NCI-H1694 (cell line): ENCODE measurements at places on chromosomes 2 and 18.

DNA sequence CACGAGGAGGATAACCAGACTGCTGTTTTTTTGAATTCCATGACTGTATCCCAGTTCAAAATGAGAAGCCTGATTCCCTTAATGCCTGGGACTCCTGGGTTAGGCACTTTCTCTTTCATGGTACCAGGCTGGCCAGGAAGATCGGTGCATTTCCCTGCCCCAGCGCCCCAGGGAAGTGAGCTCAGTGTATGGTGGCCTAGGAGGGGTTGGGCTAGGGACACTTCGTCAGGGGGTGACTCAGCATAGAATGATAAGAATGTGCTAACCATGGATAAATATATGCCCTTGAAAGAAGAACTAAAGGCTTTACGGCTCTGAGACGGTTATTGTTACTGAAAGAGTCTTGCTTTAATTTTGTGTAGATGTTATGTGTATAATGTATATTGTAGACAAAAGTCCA is 27.5 kb upstream of the FAM237A start:
- DNase-seq: no peak

- DNase-seq: no peak
Observed at GRCh38 chr2:7994397-7994951, 687.4 kb upstream of the ID2 start.

GRCh38 chr18:60200558-60200957 is 172.0 kb downstream of the MC4R start:
- DNase-seq: no peak

- DNase-seq: no peak
Observed at GRCh38 chr2:2823061-2823753, 492.1 kb upstream of the MYT1L start.

DNA sequence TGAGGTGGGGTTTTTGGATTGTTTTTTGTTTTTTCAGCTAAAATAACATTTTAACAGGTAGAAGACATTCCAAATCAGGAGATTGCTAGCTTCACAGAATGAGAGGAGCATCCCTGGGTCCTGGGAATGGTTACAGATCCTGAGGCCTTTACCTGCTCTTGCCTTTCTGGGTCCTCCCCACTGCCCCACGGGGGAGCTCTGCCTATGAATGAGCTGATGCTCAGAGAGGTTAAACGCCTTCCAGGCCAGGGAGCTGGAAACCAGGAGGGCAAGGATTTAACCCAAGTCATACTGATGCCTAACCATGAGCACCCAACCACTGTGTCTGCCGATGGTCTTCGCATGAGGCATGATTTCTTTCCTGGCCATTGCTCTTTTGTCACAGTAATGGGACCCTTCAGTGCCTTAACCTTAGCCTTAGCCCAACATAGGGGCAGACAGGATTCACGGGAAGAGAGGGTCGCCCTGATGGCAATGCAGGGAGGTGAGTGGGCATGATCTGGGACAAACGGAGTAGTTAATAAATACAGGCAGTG is 16.1 kb downstream of the MOCOS start:
- DNase-seq: no peak

DNA sequence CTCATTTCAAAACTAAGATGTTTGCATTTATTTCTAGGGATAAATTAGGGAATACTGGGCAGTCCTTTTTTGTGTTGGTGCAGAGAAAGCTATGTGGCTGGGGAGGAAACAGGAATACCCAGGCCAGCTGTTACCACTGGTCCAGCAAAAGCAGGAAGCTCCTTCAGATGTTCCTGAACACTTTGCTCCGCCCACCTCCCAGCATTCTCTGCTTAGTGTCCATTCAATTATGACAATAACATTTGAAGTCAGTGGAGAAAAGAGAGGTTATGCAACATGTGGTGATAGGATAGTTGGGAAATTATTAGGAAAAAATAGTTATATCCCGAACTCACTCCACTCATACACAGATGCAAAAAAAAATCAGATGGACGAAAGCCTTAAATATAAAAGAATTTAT is 22.1 kb upstream of the ARPC2 start:
- DNase-seq: no peak

- no peak for DNase-seq
Observed at GRCh38 chr2:25366629-25367028, 24.9 kb upstream of the DNMT3A start.

DNA sequence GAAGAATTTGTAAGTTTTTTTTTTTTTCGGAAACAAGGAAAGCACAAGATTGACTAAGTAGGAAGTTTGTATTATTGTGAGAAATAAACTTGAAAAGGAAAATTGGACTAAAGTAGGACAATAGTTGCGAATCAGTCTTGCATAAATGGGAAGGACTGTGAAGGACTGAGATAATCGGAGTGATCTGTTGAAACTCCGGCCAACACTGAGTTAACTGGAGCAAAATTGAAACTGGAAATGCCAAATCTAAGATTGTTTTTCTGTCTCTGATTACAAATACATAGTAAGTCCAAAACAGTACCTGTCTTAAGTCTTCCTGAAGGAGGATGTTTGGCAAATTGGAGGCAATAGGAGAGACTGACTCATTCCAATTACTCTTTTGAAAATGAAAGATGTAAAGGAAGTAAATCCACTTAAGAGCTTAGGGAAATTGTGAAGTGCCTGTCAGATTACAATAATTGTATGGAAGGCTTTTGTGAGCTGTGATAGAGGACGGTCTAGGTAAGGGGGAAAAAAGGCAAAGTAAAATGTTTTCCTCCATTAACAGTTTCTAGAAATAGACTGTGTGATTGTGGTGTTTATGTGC is 204.9 kb upstream of the CYRIA start:
- DNase-seq: no peak

DNA sequence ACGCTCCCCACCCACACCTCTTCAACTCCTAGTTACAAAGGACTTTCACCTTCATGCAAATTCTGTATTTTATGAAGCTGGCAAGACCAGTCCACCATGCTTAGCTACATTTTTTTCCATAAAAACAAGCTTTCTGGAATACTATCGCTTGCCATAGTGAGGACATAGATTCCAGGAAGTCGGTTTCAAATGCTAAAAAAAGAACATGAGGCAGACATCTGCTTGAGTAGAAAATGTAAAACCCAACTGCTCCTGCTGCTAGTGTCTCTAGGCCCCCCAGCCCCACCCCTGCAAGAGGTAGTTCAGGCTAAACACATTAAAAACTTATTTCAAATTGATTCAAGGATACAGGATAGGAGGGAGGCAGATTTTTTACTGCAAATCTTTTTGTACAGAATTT is 148.9 kb downstream of the SMAD2 start:
- no peak for DNase-seq

GRCh38 chr2:207274530-207275189 is 108.9 kb upstream of the KLF7 start:
- no peak for DNase-seq

GRCh38 chr2:79004680-79005079 is 20.8 kb upstream of the REG3G start:
- no peak for DNase-seq

DNA sequence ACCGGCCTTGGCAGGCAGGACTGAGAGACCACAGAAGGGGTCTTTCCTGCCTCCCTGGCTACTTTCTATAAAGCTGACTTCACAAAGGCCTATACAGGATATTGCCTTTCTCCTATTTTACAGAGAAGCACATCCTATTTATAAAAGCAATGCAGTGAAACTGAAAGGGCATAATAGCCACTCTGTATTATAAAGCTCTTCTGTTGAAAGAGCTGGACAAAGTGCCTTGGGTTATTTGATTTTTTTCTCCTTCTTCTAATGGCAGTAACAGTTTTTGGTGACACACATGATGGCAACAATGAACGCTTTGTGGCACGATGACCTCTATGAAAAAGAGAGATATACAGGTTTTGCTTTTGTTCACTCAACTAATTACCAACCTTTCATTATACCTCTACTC is 281.1 kb downstream of the ZNF516 start:
- DNase-seq: no peak

DNA sequence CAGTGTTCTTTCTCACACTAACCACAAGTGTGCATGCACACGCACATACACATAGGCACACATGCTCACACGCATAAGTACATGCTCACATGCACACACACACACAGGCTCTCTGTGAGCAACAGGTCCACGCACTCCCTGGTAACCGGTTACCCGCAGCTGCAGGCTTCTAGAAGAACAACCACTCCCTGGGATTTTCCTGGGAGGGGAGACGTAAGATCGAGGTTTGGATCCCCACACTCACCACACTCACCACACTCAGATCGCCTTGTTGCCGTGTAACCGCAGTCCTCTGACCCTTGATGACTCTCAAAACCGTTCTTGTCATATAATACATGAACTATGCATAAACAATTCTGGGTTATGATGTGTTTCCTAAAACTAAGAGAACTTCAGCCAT is 42.2 kb downstream of the TTC32 start:
- no peak for DNase-seq

- no peak for DNase-seq
Observed at GRCh38 chr2:74488643-74489481, 6.0 kb downstream of the TTC31 start.

DNA sequence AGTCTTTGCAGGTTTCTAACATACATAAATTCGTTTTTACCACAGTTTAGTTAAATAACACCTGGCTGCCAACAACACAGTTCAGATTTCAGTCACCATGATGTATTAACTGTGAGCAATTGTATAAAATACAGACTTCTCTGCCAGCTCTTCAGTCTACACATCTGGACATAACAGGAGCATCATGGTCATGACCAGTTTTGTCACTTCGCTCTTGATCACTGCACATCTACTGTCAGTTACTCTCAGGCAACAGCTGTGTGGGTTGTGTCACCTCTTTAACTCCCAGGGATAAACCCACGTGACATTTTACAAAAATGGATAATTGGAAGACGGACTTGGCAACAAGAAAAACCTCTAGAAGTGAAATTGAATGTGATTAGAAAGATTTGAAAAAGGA is 30.3 kb downstream of the CD8A start:
- no peak for DNase-seq

GRCh38 chr2:228703152-228703551 is 521.7 kb upstream of the SPHKAP start:
- DNase-seq: peak; percentile 12

GRCh38 chr2:10171006-10171800 is 48.7 kb downstream of the RRM2 start:
- DNase-seq: no peak

- DNase-seq: no peak
Observed at GRCh38 chr2:7523481-7524120, 606.4 kb downstream of the RNF144A start.

DNA sequence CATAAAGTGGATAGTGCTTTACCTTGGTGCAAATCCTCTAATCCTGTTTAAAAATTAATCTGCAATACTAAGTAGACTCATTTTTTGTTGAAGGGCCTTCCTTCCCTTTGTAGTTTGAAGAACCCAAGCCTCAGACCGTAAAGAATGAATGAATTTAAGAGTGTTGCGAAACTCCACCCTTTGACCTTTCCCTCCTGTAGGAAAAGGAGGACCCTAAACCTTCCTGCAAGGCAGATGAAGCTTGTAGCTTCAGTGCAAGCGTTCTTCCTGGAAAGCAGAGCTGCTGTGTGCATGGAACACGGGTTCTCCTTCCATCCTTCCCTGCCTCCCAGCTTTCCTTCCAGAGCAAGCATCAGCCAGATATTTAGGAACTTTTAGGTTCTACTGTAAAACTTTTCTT is 1.7 kb downstream of the IMPA2 start:
- no peak for DNase-seq

DNA sequence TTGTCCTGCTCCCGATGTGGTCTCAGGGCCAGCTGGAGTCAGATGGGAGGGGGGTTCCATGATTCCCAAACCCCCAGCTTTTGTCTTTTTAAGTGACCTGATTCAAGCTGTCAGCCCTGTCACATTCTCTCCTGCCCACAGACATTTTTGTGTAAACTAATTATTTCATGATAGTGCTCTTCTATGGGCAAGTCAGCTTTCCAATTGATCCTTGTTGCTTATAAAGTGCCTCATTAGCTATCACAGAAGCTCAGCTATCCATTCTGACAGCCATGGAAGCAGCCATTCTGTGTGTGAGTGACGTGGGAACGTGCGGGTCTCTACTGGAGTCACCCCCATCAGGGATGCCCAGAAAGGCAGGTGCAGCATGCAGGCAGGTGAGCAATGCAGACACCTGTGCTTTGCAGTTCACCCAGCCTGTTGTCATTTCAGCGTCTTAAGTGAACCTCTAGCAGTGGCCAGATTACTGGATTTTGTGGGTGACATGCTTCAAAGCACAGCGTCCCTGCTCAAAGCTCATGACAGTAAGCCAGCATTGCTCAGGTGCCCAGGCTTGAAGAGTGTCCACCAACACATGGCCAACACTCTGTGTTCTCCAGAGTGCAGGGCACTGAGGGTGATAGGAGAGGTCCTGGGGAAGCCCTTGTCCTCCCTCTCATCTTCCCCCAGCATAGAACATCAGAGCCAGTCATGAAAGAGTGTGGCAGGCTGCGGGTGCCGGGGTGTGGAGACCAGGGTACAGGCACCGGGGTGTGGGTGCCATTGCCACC is 162.1 kb upstream of the SH3BP4 start:
- DNase-seq: no peak

- DNase-seq: no peak
Observed at GRCh38 chr2:165535471-165535870, 66.0 kb downstream of the CSRNP3 start.

DNA sequence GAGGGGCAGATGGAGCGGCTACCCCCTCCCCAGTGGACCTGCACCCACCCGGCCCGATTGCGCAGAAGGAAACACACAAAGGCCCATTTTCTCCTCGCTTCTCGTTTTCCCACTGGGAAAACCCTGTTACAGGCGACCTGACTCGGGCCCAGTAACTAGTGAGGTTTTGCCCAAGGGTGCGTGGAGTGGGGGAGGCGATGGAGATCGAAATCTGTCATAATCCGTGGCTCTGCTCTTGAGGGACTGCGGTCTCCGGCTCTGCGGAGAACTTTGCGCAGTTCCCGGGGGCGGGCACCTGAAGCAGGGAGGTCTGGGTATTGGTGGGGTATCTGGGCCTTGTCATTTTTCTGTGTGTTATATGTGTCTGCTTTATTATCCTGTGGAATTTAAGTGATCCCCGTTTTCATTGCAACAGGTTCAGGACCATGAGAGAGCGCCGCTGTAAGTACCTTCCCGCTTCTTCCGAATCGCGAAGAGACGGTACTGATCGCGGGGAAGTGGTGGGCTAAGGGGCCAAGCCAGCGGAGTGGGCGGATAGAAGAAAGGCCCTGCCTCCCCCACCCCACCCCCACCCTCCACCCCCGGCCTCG is 4.0 kb upstream of the HOXD4 start:
- no peak for DNase-seq

DNA sequence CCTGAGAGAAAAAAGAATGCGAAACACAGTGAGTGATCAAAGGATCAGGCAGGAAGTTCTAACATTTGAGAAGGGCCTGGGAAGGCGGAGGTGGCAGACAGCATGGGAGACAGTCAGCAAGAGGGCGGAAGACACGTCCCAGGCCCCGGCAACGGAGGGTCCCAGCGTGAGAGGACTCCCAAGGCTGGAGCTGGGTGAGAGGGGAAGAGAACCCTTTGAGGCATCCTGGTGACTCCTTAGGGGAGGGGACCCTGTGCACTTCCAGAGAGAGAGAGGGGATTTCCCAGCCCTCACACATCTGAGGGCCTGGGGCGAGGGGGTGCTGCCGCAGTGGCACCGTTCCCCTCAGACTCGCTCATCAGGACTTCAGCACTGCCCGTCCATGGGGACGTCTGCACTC is 133.4 kb downstream of the RTP5 start:
- DNase-seq: no peak

- no peak for DNase-seq
Observed at GRCh38 chr2:144320491-144320890, 199.4 kb downstream of the ZEB2 start.

GRCh38 chr2:54065411-54065810 is 50.0 kb upstream of the ACYP2 start:
- DNase-seq: peak; percentile 80
